ENCODE measurements at places on chromosomes 6 and 20.

GRCh38 chr6:55925292-55925691, 49.9 kb upstream of the BMP5 start:
- no peak for DNase-seq

DNA sequence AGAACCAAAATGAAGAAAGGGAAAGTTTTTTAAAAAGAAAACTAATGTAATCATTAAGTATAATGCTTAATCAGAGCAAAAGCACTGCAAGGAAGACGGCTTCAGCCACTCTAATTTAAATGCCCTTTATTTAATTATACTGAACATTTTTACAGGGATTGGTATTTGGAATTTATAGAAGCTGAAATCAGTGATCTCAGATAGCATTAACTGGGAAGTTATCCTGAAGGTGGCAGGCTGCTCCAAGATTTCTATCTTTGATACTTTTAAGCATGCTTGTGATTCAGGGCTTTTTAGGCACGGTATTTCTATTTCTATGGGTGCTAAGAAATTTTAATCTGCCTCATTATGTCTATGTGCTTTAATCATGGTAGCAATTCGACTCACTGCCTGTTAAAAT, 1.3 kb upstream of the NDUFAF4 start:
- no peak for DNase-seq

- DNase-seq, result no peak
These were observed 38.0 kb downstream of the CDKAL1 start for GRCh38 chr6:20572288-20572687.

DNA sequence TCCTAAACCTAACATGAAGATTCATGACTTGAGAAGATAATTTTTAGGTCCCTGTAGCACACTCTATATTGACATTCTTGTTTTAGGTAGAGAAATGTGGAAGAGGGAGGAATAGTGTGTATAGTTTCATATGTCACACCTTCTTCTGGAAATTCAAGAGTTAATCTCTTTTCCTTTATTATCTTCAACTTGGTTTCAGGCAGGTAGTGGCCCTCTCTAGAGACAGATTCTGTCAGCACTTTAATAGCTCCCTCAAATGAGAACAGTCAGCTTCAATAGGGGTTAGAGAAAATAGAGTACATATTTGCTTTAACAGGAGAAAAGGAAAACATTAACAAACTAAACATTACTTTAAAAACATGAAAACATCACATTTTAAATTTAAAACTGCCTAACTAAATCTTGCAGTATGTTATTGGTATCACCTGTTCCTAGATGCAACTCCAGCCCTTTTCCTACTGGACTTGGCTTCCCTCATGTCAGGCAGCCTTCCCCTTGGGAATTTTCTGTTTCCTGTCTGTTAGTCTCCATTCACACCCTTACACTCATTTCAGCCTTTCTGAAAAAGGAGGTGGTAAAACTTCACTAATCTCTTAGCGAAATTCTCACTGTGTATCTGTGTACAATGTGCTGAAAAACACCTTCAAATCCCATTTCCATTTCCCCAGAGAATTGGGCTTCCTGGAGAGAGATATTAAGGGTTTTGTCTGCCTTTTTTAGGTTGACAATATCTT, 192.3 kb upstream of the RNF217 start:
- DNase-seq, result no peak

GRCh38 chr6:13863699-13864155, 49.4 kb upstream of the MCUR1 start:
- no peak for DNase-seq

GRCh38 chr6:44652547-44652946, 265.0 kb downstream of the CDC5L start:
- no peak for DNase-seq

DNA sequence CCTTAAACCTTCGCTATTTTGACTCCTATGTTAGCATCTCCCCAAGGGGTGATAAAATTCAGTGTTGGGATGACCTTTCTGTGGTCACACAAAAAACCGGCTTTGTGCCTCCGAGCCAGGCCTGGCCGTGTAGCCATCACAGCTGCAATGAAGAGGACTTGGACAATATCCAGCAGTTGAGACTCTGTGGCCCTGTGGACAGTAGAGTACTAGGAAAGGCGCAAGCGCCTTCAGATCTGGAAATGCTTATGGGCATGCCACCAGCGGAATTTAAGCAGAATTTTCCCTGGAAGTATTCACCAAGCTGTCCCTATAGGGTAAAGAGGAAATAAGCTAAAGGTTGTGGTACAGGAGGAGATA, 63.3 kb upstream of the SLC2A12 start:
- DNase-seq, result no peak
